SK-N-DZ (cell line): ENCODE measurements at places on chromosomes 1 and 21.
A peak's percentile ranks its signal among the peaks of the same experiment; 100 is the strongest.

DNA sequence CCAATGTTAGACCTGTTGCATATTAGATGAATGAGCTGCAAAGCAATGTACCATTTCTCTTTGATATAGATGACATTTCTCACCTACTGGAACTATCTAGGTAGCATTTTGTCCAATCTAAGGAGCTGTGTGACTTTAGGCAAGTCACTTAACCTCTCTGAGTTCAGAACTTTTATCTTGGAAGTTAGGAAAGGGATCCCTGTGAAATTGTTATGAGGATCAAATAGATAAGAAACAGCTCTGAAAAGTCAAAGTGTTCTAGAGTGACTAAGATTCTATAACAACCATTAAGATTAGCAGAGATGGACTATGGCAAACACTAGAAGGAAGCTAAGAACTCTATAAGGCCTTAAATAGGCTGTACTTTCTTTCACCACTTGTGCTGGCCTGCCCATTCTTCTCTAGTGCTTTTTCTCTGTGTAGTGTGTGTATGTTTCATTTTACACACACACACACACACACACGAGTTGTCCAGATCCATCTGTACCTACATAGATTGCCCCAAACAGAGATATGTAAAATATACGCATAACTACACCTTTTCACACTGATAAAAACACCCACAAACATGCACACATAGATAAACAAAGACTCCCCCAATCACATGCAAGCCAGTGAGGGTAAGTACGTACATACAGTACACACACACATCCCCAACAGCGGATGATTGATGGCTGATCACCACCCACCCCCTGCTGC, 19.4 kb upstream of the LRRN2 start:
- no peak for DNase-seq

DNA sequence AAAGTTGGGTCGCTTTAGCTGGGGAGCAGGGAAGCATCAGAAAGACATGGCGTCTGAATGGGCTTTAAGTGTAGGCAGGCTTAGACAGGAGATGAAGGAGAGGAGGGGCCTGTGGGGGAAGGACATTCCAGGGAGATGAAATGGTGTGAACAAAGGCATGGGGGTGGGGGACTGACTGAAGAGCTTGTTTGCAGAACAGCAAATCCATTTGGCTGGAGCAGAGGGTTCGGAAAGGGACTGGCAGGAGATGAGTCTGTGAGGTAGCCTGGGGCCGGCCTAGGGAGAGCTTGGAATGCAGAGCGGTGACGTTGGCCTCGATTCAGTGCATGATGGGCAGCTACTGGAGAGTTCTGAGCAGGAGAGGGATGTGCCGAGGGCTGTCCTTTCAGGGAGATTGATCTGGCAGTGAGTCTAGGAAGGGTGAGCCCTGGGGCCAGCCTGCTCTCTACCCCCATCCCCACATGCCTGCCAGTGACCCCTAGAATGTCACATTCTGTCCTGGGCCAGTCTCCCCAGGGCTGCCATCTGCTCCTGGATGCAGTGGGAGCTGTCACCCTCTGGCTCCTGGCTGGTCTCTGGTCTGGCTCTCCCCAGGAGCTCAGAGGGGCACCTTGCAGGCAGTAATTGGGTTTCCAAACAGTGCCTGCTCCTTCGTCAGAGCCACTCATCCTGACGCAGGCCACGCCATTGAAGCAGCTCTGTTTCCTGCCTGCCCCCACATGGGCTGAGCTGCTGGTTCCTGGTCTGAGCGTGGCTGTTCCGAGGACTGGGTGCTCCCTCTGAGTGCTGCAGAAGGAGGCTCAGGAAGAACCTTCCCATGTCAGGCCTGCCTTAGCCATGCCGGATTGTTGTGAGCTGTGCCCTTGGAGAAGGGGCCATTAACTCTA, 22.3 kb upstream of the TMEM222 start:
- DNase-seq: peak; percentile 32

DNA sequence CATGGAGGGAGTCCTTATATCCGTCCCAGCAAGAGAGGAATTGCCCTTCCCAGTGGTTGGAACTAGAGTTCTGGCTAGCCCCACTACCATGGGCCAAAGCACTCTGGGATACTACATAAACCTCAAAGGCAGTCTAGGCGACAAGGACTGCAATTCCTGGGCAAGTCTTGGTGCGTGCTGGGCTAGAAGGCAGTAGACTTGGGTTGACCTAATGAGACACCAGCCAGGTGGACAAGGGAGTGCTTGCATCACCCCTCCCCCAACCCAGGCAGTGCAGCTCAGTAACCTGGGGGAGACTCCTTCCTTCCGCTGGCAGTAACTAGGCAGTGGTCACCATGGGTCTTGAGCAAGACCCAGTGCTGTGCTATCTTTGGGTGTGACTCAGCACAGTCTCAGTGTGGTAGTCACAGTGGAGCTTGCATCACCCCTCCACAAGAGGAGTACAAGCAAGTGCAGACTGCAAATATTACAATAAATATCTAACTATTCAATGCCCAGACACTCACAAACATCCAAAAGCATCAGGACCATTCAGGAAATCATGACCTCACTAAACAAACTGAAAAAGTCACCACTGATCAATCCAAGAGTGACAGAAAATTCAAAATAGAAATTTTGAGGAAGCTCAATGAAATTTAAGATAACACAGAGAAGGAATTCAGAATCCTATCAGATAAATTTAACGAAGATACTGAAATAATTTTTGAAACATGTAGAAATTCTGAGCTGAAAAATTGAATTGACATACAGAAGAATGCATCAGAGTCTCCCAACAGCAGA, 84.7 kb upstream of the LYPLAL1 start:
- DNase-seq: no peak

- no peak for DNase-seq
These were observed 44.4 kb upstream of the B3GALT5 start for GRCh38 chr21:39568361-39568760.

GRCh38 chr1:21289700-21290545, at the start of gene ECE1:
TSS of gene ECE1 (minus strand) at chr1:21290463. CDS start at chr1:21290414, 49 bp downstream.
- DNase-seq: peak; percentile 57
